ENCODE measurements at places on chromosomes 2 and 18. TPM values are rescaled to one million over a fixed set of nuclear protein-coding genes. Genes with fewer than 3 reads are reported as not detected.
A peak's percentile ranks its signal among the peaks of the same experiment; 100 is the strongest.

The DSG4 gene
- polyA plus RNA-seq = 0.28 TPM

The RAB31 gene
- polyA plus RNA-seq = 8.7 TPM

The ING5 gene
- 44.1 TPM for polyA plus RNA-seq

The SCYGR3 gene
- polyA plus RNA-seq = not detected

The MYO1B gene
- 8.6 TPM for polyA plus RNA-seq

The ZNF892 gene
- polyA plus RNA-seq = 0.66 TPM

The ECEL1 gene
- 0.38 TPM for polyA plus RNA-seq

The CELF4 gene
- 7.8 TPM for polyA plus RNA-seq

The CDH7 gene
- 0.01 TPM for polyA plus RNA-seq

The LHCGR gene
- polyA plus RNA-seq = not detected

The REG1B gene
- 3,920 TPM for polyA plus RNA-seq

The ZC3H8 gene
- 13.0 TPM for polyA plus RNA-seq

DNA sequence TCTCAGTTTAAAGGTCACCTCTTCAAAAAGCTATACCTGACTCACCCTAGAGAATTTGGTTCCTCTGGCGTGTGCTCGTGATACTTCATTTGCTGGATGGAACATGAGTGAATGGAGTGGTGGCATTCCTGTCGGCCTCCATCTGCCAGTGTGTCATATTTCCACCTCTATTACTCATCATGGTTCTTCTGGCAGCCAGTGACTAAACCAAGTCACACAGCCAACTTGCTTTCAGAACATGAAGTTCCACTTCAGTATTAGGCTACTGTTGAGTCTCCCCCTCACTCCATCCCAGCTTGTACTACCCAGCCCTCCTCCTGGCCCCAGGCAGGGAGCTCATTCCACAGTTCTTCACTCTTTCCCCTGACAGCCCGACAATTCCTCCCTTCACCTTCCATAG, 169.8 kb downstream of the MREG start:
- no peaks in the 10 kb centered on the region for H3K36me3 ChIP-seq
- no peaks in the 10 kb centered on the region for H3K27me3 ChIP-seq
- H3K4me3 ChIP-seq = no peak overlapping the region

DNA sequence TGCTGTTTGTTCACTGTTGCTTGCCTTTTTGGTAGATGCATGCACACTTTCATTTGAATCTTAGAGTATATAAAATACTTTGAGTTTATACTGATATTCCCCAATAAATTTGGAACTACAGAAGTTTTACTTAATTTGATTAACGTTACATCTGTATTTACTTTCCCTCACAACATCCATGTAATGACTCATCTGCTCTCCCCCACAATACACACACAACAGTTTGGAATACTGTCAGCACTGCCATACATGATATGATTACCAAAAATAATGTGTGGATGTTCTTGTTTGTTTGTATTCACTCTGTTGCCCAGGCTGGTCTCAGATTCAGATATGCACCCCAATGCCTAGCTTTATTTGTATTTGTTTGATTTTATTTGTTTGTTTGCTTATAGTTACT, 144.2 kb downstream of the WDR7 start:
- no peak overlapping the region for H3K27ac ChIP-seq
- H3K36me3 ChIP-seq = no peaks in the 10 kb centered on the region
- H3K27me3 ChIP-seq = no peaks in the 10 kb centered on the region
- DNase-seq = no peak

DNA sequence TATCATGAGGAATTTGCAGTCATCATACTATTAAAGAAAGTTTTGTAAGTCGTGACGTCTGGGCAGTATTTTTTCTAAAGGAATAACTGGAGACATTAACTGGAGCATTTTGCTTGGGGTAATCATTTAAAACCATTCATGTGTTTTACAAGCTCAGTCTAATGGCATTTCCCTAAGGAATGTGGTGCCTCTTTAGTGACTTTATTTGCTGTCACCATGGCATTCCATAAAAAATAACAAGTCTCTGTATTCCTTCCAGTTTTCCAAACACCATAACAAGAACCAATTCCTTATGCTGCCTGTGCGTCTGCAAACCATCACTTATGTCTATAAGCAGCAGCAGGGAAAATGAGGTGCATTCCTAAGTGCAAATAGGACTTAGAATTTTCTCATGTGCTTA, 82.8 kb downstream of the EPB41L3 start:
- H3K27ac ChIP-seq = no peak overlapping the region
- H3K36me3 ChIP-seq = peaks cover 3% of the 10 kb centered on the region
- no peaks in the 10 kb centered on the region for H3K4me1 ChIP-seq
- no peak for DNase-seq

GRCh38 chr2:216066230-216066629, 15.4 kb downstream of the PECR start:
- H3K4me3 ChIP-seq = no peak overlapping the region
- H3K27ac ChIP-seq = no peak overlapping the region
- no peak for DNase-seq
- no peaks in the 10 kb centered on the region for H3K27me3 ChIP-seq

- no peaks in the 10 kb centered on the region for H3K36me3 ChIP-seq
- H3K4me1 ChIP-seq = no peaks in the 10 kb centered on the region
- no peaks in the 10 kb centered on the region for H3K27me3 ChIP-seq
- H3K4me3 ChIP-seq = no peak overlapping the region
Measured at GRCh38 chr2:121567452-121567851, 36.8 kb downstream of the RNU4ATAC start.

GRCh38 chr2:10584242-10584753, 105.5 kb downstream of the NOL10 start:
- peaks cover 8% of the 10 kb centered on the region for H3K36me3 ChIP-seq
- no peak overlapping the region for H3K27ac ChIP-seq
- H3K27me3 ChIP-seq = no peaks in the 10 kb centered on the region
- H3K4me3 ChIP-seq = no peak overlapping the region
- H3K4me1 ChIP-seq = peaks cover 6% of the 10 kb centered on the region
- peak; percentile 30 for DNase-seq

- no peak overlapping the region for H3K27ac ChIP-seq
- no peak for DNase-seq
- H3K36me3 ChIP-seq = no peaks in the 10 kb centered on the region
- H3K4me1 ChIP-seq = no peaks in the 10 kb centered on the region
- H3K4me3 ChIP-seq = no peak overlapping the region
Measured at GRCh38 chr2:81767187-81767912, 1462.8 kb upstream of the LRRTM1 start.

- H3K36me3 ChIP-seq = no peaks in the 10 kb centered on the region
- no peak overlapping the region for H3K4me3 ChIP-seq
- DNase-seq = no peak
- no peaks in the 10 kb centered on the region for H3K4me1 ChIP-seq
- H3K27ac ChIP-seq = no peak overlapping the region
- no peaks in the 10 kb centered on the region for H3K27me3 ChIP-seq
Measured at GRCh38 chr2:219918254-219918653, 290.8 kb downstream of the SLC4A3 start.

- peaks cover 3% of the 10 kb centered on the region for H3K4me1 ChIP-seq
- no peak overlapping the region for H3K4me3 ChIP-seq
- H3K27ac ChIP-seq = no peak overlapping the region
- H3K36me3 ChIP-seq = no peaks in the 10 kb centered on the region
Measured at GRCh38 chr18:46054956-46055837, 16.9 kb downstream of the PSTPIP2 start.

GRCh38 chr2:216057688-216058193, 23.9 kb downstream of the PECR start:
- DNase-seq = peak; percentile 92
- H3K4me1 ChIP-seq = peaks cover 17% of the 10 kb centered on the region
- H3K36me3 ChIP-seq = peaks cover 7% of the 10 kb centered on the region
- H3K27ac ChIP-seq = peak overlapping the region; percentile 78

GRCh38 chr18:11783716-11784331, 67.4 kb upstream of the CHMP1B start:
- H3K36me3 ChIP-seq = no peaks in the 10 kb centered on the region
- no peak overlapping the region for H3K4me3 ChIP-seq
- H3K27ac ChIP-seq = no peak overlapping the region
- no peaks in the 10 kb centered on the region for H3K4me1 ChIP-seq

GRCh38 chr2:168086851-168087250, 160.5 kb downstream of the STK39 start:
- no peaks in the 10 kb centered on the region for H3K27me3 ChIP-seq
- no peak for DNase-seq
- H3K4me3 ChIP-seq = no peak overlapping the region
- no peak overlapping the region for H3K27ac ChIP-seq
- no peaks in the 10 kb centered on the region for H3K4me1 ChIP-seq
- no peaks in the 10 kb centered on the region for H3K36me3 ChIP-seq

GRCh38 chr18:666177-666576, 8.7 kb downstream of the TYMS start:
- H3K4me1 ChIP-seq = no peaks in the 10 kb centered on the region
- no peak overlapping the region for H3K4me3 ChIP-seq
- peaks cover 36% of the 10 kb centered on the region for H3K36me3 ChIP-seq
- no peak for DNase-seq
- no peaks in the 10 kb centered on the region for H3K27me3 ChIP-seq

DNA sequence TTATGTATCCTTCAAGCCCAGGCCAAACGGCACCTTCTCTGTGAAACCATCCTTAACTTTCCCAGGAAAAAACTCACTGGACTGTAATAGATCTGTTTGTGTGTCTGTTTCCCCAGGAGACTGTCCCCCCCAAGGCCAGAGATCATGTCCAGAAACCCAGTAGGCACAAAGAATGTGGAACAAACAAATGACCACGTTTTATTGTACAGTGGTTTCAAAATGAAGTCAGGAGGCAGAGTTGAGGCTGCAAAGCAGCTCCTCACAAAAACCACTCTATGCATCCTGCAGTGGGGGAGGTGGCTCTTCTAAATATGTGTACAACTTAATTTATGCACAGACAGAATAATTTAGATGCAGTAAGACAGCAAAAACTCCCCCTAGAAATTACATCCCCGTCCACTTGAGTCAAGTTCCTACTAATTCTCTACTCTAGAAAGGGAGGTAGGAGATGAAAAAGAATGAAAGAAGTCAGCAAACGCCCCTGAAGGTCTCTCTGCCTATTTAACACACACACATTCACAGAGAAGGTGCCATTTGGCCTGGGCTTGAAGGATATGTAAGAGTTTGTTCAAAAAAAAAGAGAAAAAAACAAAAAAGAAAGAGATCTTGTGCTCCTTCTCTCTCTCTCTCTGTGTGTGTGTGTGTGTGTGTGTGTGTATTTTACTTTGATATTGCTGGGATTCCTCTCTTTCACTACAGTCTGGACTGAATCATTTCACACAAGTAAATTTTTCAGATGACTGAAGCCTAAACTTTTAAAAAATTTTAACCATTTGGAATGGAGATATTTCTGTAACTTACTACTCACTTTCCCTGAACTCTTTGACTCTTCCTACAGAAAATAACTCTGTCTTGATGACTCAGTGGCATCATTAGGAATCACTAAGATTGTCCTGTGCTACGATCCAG, 19.5 kb downstream of the BCL2 start:
- peaks cover 9% of the 10 kb centered on the region for H3K4me1 ChIP-seq
- H3K36me3 ChIP-seq = no peaks in the 10 kb centered on the region
- no peak for DNase-seq
- H3K27ac ChIP-seq = no peak overlapping the region

GRCh38 chr18:6484659-6485058, 69.9 kb upstream of the L3MBTL4 start:
- no peak for DNase-seq
- H3K27me3 ChIP-seq = no peaks in the 10 kb centered on the region
- no peaks in the 10 kb centered on the region for H3K4me1 ChIP-seq
- no peaks in the 10 kb centered on the region for H3K36me3 ChIP-seq
- H3K27ac ChIP-seq = no peak overlapping the region
- no peak overlapping the region for H3K4me3 ChIP-seq

DNA sequence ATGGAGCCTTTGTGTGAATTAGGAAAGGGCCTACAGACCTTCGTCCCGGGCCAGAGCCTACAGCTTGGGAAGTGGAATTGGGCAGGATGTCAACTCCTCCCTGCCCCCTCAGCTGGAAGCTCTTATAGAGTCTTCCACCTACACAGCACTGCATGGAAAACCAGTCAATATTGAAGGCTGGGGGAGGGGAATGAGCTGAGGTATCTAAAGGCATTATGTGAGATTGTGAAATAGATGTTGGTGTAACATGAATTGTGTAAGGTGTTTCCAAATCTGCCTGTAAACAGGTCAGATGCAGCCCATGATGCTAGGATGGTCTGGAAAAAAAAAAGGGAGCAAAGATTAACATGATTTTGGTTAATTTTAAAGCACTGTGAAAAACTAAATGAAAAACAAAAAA, 433.5 kb upstream of the POU3F3 start:
- H3K27me3 ChIP-seq = peaks cover 8% of the 10 kb centered on the region
- H3K4me3 ChIP-seq = no peak overlapping the region
- no peaks in the 10 kb centered on the region for H3K36me3 ChIP-seq
- H3K27ac ChIP-seq = no peak overlapping the region

GRCh38 chr18:55253814-55254213, 294.6 kb upstream of the CCDC68 start:
- H3K4me3 ChIP-seq = no peak overlapping the region
- H3K27me3 ChIP-seq = no peaks in the 10 kb centered on the region
- H3K27ac ChIP-seq = no peak overlapping the region
- DNase-seq = no peak

DNA sequence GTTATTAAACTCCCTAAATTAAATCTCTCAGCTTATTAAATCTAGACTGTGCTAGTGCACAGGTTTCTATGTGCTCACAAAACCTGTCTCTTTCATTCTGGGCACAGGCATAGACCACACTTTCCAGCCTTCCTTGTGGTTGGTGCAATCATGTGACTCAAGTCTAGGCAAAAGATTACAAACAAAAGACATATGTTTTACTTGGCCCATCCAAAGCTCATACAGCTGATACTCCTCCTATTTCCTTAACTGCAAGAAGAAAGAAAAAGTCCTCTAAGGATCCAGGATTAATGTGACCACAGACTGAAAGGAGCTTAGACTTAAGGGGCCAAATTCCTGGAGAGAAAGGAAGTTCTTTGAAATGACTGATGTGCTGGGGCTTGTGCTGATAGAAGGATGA, 731.3 kb upstream of the RAB6C start:
- no peaks in the 10 kb centered on the region for H3K36me3 ChIP-seq
- H3K27ac ChIP-seq = no peak overlapping the region
- no peak overlapping the region for H3K4me3 ChIP-seq
- no peak for DNase-seq

GRCh38 chr2:167028503-167028902, 140.2 kb downstream of the XIRP2 start:
- no peaks in the 10 kb centered on the region for H3K27me3 ChIP-seq
- H3K4me3 ChIP-seq = no peak overlapping the region

- H3K4me3 ChIP-seq = no peak overlapping the region
- peaks cover 19% of the 10 kb centered on the region for H3K4me1 ChIP-seq
- H3K27me3 ChIP-seq = no peaks in the 10 kb centered on the region
- no peaks in the 10 kb centered on the region for H3K36me3 ChIP-seq
- H3K27ac ChIP-seq = no peak overlapping the region
- DNase-seq = no peak
Measured at GRCh38 chr2:113216321-113216720, 42.5 kb downstream of the PSD4 start.

GRCh38 chr18:32674491-32674890, 98.3 kb downstream of the KLHL14 start:
- no peak overlapping the region for H3K27ac ChIP-seq
- DNase-seq = no peak
- H3K36me3 ChIP-seq = no peaks in the 10 kb centered on the region

GRCh38 chr2:11963966-11964365, 217.5 kb downstream of the LPIN1 start:
- H3K27me3 ChIP-seq = no peaks in the 10 kb centered on the region
- DNase-seq = no peak
- no peaks in the 10 kb centered on the region for H3K4me1 ChIP-seq
- H3K4me3 ChIP-seq = no peak overlapping the region
- H3K27ac ChIP-seq = no peak overlapping the region
- no peaks in the 10 kb centered on the region for H3K36me3 ChIP-seq

- no peak overlapping the region for H3K27ac ChIP-seq
- no peaks in the 10 kb centered on the region for H3K36me3 ChIP-seq
- H3K4me1 ChIP-seq = no peaks in the 10 kb centered on the region
- H3K27me3 ChIP-seq = peaks cover 3% of the 10 kb centered on the region
- DNase-seq = no peak
- H3K4me3 ChIP-seq = no peak overlapping the region
Measured at GRCh38 chr2:133972786-133973185, 281.1 kb upstream of the MGAT5 start.
